ENCODE measurements at places on chromosomes 3 and 15. TPM values are rescaled to one million over a fixed set of nuclear protein-coding genes. Genes with fewer than 3 reads are reported as not detected.

DNA sequence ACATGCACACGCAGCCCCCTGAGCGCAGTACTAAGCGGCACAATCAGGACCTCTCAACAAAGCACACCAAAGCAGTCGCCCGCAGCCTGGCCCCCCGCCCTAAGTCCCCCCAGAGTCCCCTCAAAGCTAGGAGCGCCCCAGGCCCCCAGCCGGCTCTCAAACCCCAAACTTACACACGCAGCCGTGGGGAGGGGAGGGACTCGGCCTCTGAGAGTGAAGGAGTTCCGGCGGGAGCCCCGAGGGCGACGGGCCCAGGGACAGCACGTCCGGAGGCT lies 5.5 kb downstream of the GATA2 start:
- peaks cover 70% of the 10 kb centered on the region for H3K4me1 ChIP-seq
- H3K36me3 ChIP-seq, result no peaks in the 10 kb centered on the region
- H3K27ac ChIP-seq, result no peak overlapping the region
- DNase-seq, result no peak
- no peak overlapping the region for H3K4me3 ChIP-seq
- H3K27me3 ChIP-seq, result peaks cover 13% of the 10 kb centered on the region

GRCh38 chr3:39082666-39083313 lies 24.6 kb downstream of the GORASP1 start:
- no peak overlapping the region for H3K4me3 ChIP-seq
- H3K36me3 ChIP-seq, result peaks cover 59% of the 10 kb centered on the region
- no peak overlapping the region for H3K27ac ChIP-seq
- H3K27me3 ChIP-seq, result no peaks in the 10 kb centered on the region

DNA sequence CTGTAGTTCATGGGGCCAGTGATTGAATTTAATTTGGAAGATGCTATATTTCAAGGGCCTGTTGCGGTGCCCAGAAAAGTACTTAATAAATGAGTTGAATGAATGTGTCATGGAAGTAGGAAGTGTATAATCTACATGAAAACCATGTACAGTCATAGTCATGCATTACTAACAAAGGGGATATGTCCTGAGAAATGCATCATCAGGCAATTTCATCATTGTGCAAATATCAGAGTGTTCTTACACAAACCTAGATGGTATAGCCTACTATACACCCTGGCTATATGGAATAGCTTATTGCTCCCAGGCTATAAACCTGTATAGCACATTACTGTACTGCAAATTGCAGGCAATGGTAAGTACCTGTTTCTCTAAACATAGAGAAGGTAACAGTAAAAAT lies 10.7 kb upstream of the MYO5C start:
- no peak overlapping the region for H3K4me3 ChIP-seq
- no peaks in the 10 kb centered on the region for H3K27me3 ChIP-seq
- no peak overlapping the region for H3K27ac ChIP-seq
- H3K4me1 ChIP-seq, result peaks cover 14% of the 10 kb centered on the region

- H3K27me3 ChIP-seq, result peaks cover 2% of the 10 kb centered on the region
- no peaks in the 10 kb centered on the region for H3K36me3 ChIP-seq
- DNase-seq, result no peak
These were observed 131.2 kb downstream of the RAP2B start for GRCh38 chr3:153293265-153293664.

DNA sequence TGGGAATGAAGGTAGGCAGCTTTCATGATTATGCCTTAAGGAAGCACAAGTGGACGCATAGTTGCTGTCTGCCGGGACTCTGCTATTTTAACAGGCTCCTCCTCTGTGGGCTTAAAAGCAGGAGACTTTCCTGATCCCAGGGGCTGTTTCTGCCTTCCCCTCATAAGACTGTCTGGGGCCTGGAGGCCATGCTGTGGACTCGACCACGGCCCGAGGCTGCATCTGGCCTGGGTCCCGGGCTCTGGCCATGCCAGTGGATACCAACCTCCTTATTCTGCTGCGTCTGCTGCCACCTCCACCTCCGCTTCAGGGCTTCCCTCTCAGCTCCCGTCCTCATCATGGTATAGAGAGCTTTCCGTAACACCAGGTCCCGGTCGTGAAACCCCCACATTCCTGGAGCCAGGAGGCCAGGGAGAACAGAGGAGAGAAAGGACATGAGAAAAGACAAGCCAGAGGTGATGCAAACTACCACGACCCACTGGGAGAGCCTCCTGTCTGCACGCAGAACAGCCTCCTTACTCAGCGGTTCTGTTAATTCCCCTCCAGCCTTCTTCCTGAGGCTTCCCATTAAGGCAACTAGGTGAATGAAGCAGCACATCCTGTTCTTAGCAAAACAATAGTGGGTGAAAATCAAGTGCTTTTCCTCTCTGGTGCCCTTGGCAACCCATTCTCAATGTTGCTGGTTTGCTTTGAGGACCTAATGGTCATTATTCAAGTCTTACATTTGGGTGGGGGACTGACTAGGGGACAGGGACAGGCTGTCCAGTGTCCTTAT lies 200.5 kb downstream of the KLF13 start:
- no peaks in the 10 kb centered on the region for H3K27me3 ChIP-seq
- H3K4me1 ChIP-seq, result no peaks in the 10 kb centered on the region
- H3K4me3 ChIP-seq, result no peak overlapping the region
- H3K36me3 ChIP-seq, result no peaks in the 10 kb centered on the region
- no peak overlapping the region for H3K27ac ChIP-seq
- no peak for DNase-seq

GRCh38 chr3:55731741-55732140 lies 244.6 kb upstream of the WNT5A start:
- H3K27ac ChIP-seq, result no peak overlapping the region
- H3K27me3 ChIP-seq, result no peaks in the 10 kb centered on the region

GRCh38 chr15:82539691-82540054 lies 584 bp downstream of the RPS17 start:
- H3K27ac ChIP-seq, result peak overlapping the region; percentile 77
- H3K36me3 ChIP-seq, result peaks cover 38% of the 10 kb centered on the region
- H3K4me3 ChIP-seq, result peak overlapping the region; percentile 87
- no peaks in the 10 kb centered on the region for H3K27me3 ChIP-seq

- peak; percentile 44 for DNase-seq
- no peaks in the 10 kb centered on the region for H3K36me3 ChIP-seq
- no peak overlapping the region for H3K27ac ChIP-seq
- H3K4me1 ChIP-seq, result no peaks in the 10 kb centered on the region
These were observed 31.0 kb downstream of the GRIP2 start for GRCh38 chr3:14508966-14509795.

GRCh38 chr3:37475435-37475834 lies 301.1 kb upstream of the LRRFIP2 start:
- H3K4me3 ChIP-seq, result no peak overlapping the region
- no peak for DNase-seq
- H3K36me3 ChIP-seq, result no peaks in the 10 kb centered on the region
- no peak overlapping the region for H3K27ac ChIP-seq
- peaks cover 6% of the 10 kb centered on the region for H3K27me3 ChIP-seq

GRCh38 chr15:57589754-57590153 lies 1.9 kb upstream of the MYZAP start:
- no peak overlapping the region for H3K27ac ChIP-seq
- no peak for DNase-seq
- no peak overlapping the region for H3K4me3 ChIP-seq
- no peaks in the 10 kb centered on the region for H3K36me3 ChIP-seq
- peaks cover 2% of the 10 kb centered on the region for H3K27me3 ChIP-seq

DNA sequence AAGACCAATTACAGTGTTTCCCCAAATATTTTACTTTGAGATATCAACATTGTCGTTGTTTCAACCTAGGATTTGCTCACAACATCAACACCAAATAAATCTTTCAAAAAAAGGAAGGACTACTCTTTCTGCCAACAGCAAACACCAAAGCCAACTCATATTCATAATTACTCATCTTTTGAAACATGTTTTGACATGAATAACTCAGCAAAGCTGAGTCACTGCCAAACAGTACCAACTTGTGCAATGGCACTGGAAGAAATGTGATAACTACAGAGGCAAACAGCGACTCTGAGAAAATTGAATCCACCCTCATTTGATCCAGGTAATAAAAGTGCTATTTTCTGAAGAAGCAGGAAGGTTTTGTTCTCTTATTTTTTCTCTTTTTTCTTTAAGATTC lies 67.2 kb downstream of the PEX5L start:
- H3K27me3 ChIP-seq, result no peaks in the 10 kb centered on the region
- no peak overlapping the region for H3K27ac ChIP-seq
- no peaks in the 10 kb centered on the region for H3K4me1 ChIP-seq
- no peak overlapping the region for H3K4me3 ChIP-seq
- H3K36me3 ChIP-seq, result no peaks in the 10 kb centered on the region

GRCh38 chr15:100565591-100565990 lies 36.4 kb downstream of the LINS1 start:
- H3K27me3 ChIP-seq, result no peaks in the 10 kb centered on the region
- H3K4me3 ChIP-seq, result no peak overlapping the region
- no peak for DNase-seq
- peaks cover 17% of the 10 kb centered on the region for H3K36me3 ChIP-seq
- H3K4me1 ChIP-seq, result no peaks in the 10 kb centered on the region
- no peak overlapping the region for H3K27ac ChIP-seq

DNA sequence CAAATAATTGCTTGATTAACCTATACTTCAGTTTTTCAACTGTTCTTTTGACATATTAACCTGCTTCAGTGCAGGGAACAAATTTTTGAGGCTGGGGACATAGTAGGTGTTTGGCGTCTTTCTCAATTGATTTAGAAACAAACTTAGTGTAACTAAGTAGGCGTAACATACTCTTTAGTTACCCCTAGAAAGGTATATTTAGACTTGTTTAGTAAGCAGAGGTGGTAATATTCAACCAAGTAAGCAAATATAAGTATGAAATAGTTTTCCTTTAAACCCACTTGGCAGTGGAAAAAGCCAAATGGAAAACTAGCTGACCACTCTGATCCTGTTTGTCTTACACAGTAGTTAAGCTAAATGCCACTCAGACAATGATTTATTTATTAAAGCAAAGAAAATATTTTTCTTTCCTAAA lies 113.2 kb downstream of the MBNL1 start:
- H3K27ac ChIP-seq, result peak overlapping the region; percentile 60
- DNase-seq, result no peak
- H3K4me3 ChIP-seq, result peak overlapping the region; percentile 63
- peaks cover 77% of the 10 kb centered on the region for H3K4me1 ChIP-seq

GRCh38 chr3:9732080-9732739 lies 675 bp downstream of the BRPF1 start:
- H3K27ac ChIP-seq, result peak overlapping the region; percentile 85
- H3K27me3 ChIP-seq, result no peaks in the 10 kb centered on the region
- peak; percentile 70 for DNase-seq
- peak overlapping the region; percentile 74 for H3K4me3 ChIP-seq

DNA sequence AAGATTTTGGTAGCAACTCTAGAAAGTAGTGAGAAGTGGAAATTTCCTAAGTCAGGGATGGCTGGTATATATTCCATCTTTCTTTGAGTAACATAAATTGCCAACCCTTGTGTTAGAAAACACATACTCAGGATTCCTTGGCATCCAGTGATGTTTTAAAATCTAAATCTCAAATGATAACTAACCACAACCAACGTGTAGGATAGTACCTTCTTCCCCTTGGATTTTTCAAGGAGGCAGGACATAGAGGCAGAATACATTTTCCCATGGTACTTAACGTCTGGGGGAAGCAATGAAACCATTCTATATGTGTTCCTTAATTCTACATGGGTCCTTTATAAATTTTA lies 93.4 kb downstream of the WDR76 start:
- peaks cover 5% of the 10 kb centered on the region for H3K27me3 ChIP-seq
- H3K36me3 ChIP-seq, result no peaks in the 10 kb centered on the region
- no peaks in the 10 kb centered on the region for H3K4me1 ChIP-seq
- no peak for DNase-seq

GRCh38 chr3:65936908-65937638 lies 101.6 kb downstream of the MAGI1 start:
- H3K4me1 ChIP-seq, result no peaks in the 10 kb centered on the region
- H3K4me3 ChIP-seq, result no peak overlapping the region
- no peak overlapping the region for H3K27ac ChIP-seq
- no peak for DNase-seq
- H3K27me3 ChIP-seq, result no peaks in the 10 kb centered on the region

GRCh38 chr3:142243134-142243533 lies 17.7 kb upstream of the GK5 start:
- no peaks in the 10 kb centered on the region for H3K36me3 ChIP-seq
- DNase-seq, result no peak
- no peak overlapping the region for H3K27ac ChIP-seq
- no peak overlapping the region for H3K4me3 ChIP-seq
- peaks cover 21% of the 10 kb centered on the region for H3K27me3 ChIP-seq

DNA sequence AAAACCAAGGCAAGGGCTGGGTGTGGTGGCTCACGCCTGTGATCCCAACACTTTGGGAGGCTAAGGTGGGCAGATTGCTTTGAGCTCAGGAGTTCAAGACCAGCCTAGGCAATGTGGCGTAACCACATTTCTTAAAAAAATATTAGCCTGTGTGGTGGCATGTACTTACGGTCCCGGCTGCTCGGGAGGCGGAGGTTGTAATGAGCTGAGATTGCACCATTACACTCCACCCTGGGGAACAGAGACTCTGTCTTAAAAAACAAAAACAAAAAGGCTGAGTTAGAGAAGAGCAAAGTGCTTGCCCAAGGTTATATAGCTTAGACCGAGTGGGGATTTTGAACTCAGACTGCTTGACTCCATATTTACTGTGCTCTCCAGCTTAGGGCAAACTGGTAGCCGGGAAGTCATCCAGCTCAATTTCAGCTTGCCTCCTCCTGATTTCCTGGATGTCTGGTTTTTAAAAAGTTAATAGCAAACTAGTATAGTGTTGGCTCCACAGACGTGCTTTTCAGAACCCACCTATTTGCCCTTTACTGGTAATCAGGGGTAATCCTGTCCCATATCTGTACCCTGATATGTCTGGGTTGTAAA lies 138.9 kb downstream of the CACNA1D start:
- no peak for DNase-seq
- no peak overlapping the region for H3K27ac ChIP-seq
- H3K36me3 ChIP-seq, result no peaks in the 10 kb centered on the region
- no peak overlapping the region for H3K4me3 ChIP-seq
- no peaks in the 10 kb centered on the region for H3K4me1 ChIP-seq

- peak; percentile 36 for DNase-seq
- no peak overlapping the region for H3K4me3 ChIP-seq
- no peaks in the 10 kb centered on the region for H3K36me3 ChIP-seq
- H3K27ac ChIP-seq, result no peak overlapping the region
- H3K4me1 ChIP-seq, result no peaks in the 10 kb centered on the region
- no peaks in the 10 kb centered on the region for H3K27me3 ChIP-seq
These were observed 182.4 kb downstream of the SHQ1 start for GRCh38 chr3:72665701-72666446.

DNA sequence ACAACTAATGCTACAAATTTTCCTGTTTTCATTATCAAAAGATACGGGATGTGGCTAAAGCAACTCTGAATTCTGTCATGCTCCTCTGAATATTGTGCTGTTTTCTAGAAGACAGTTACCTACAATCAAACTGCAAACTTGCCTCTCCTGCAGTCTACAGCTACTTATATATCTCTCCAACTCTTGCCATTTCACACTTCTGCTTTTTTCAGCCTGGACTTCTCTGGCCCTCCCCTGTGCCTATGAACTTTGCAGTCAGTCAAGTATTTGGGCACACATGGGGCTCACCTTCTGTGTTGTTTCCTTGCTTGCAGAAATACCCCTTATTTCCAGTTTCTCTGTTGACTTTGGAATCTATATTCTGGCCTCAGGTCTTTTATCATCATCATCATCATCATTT lies 575.6 kb downstream of the GRM7 start:
- no peak overlapping the region for H3K4me3 ChIP-seq
- no peak for DNase-seq
- H3K27me3 ChIP-seq, result no peaks in the 10 kb centered on the region
- H3K27ac ChIP-seq, result no peak overlapping the region
- no peaks in the 10 kb centered on the region for H3K4me1 ChIP-seq

Gene ALDH1A3
- total RNA-seq, result not detected

Gene RSL24D1
- total RNA-seq, result 121 TPM

Gene SOX14
- not detected for total RNA-seq

Gene IGSF10
- total RNA-seq, result not detected

Gene ADGRG7
- total RNA-seq, result not detected

Gene CPN2
- not detected for total RNA-seq

Gene REC114
- not detected for total RNA-seq
